ENCODE measurements at places on chromosomes 3 and 15.
A peak's percentile ranks its signal among the peaks of the same experiment; 100 is the strongest.

DNA sequence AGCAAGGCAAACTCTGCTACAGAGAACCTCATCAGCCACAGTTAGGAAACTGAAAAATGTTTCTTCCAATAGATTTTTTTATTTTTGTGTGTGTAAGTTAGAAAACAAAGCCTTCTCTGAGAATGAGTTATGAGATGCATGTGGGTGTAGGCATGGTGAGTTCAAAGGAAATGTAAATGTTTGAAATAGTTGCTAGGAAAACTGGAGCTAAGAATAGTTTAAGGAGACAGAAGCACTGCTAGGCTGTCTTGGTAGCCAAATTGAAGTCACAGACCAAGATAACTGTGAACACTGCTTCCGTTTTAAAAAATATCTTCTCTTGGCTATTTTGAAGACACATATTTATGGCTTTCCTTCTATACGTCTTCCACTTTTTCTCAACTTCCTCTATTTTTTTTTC lies 1501.2 kb upstream of the CADM2 start:
- DNase-seq: no peak

- no peak for DNase-seq
Measured at GRCh38 chr3:197168606-197169005, 129.8 kb downstream of the DLG1 start.

- DNase-seq: no peak
Measured at GRCh38 chr3:45890405-45890804, 4.1 kb downstream of the CCR9 start.

GRCh38 chr3:12689997-12690711 lies 26.2 kb upstream of the RAF1 start:
- DNase-seq: no peak

- DNase-seq: no peak
Measured at GRCh38 chr15:94691169-94691568, 459.8 kb downstream of the MCTP2 start.

DNA sequence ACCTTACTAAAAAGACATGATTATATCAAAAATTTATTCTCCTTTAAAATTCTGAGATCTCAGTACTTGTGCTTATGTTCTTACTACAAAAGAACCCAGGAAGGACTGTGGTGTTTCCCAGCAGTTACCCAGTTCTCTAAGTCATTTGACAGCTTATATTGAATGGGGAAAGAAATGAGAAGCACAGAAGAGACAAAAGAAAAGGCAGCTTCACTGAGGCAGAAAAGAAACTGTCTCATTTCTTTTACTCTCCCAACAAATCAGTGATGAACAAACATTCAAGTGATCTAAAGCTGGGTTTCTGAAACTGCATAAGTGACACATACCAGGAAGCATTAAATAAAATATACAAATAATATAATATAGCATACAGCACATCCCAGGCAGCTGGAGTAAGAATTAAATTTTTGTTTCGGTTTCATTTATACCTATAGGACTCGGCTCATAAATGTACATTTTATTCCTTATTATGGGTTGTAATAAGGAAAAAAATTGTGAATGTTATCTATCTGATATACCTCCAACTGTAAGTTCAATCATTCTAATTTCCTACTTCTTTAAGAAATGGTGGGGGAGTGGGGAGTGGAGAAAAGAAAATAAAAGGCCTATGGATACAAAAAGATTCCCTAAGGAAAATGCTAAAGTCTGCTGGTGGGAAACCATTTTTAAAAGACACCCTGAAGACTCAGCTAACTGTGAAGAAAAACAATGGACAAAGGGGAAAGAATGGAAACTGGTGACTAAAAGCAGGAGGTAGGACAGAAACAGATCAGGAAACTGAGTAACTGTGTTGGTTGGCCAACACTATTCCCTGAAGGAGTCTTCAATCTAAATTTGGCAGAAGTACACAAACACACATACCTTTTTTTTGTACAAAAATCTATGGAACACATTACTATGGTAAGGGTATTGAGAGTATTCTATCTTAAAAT lies 156.8 kb downstream of the TBC1D5 start:
- no peak for DNase-seq

DNA sequence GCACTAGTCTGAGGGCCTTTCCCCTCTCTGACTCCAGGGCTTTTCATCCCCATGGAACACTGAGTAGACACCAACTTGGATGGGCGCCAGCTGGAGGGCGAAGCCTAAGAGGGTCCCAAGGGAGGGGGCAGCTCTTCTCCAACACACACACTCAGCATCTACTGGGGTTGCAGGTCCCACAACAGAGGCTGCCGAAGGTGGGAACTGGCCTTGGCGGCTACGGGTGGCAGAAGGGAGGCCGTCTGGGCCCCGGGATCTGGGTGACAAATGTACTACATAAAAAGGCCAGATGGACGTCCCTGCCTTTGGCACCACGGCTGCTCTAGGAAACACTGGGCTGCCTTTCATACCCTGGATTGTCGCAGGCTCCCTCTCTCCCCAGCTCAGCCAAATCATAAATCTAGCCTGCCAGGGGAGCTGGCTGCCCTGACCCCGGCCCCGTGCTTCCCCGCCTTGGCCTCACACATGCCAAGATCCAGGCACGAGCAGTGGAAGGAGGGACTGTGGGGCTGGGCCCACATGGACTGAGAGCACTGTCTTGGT lies 31.5 kb downstream of the SEMA5B start:
- no peak for DNase-seq

DNA sequence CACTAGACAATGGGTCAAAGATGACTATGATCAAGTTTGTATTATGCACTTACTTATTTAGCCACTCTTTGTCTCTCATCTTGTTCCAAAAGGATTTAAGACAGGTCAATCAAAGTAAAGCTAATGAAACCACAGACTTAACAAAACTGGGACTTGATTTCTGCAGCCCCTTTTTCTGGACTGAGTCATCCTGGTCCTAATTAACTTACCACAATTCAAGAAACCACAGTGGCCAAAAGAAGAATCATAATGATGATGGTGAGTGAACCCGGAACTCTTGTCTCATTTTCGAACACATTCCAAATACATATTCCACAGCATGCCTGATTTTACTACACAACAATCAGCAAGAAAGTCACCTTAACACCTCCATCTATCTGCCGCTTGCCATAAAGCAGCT lies 1333.0 kb downstream of the ROBO1 start:
- DNase-seq: no peak

DNA sequence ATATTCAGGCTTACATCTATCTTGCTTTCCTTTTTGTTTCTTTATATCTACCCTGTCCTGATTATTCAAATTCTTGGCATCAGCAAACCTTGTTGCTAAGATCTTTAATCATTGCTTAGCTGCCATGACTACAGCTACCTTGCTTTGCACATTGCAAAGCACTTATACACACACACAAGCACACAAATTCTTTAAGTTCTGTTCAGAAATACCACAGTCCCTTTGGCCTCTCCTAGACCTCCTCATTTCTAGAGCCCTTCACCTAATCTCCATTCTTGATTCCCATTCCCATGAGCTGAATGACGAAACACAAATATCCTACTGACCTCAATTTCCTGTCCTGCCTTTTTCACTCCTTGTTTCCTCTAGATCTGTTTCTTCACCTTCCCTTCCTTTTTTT lies 409.6 kb downstream of the UNC13C start:
- DNase-seq: no peak

DNA sequence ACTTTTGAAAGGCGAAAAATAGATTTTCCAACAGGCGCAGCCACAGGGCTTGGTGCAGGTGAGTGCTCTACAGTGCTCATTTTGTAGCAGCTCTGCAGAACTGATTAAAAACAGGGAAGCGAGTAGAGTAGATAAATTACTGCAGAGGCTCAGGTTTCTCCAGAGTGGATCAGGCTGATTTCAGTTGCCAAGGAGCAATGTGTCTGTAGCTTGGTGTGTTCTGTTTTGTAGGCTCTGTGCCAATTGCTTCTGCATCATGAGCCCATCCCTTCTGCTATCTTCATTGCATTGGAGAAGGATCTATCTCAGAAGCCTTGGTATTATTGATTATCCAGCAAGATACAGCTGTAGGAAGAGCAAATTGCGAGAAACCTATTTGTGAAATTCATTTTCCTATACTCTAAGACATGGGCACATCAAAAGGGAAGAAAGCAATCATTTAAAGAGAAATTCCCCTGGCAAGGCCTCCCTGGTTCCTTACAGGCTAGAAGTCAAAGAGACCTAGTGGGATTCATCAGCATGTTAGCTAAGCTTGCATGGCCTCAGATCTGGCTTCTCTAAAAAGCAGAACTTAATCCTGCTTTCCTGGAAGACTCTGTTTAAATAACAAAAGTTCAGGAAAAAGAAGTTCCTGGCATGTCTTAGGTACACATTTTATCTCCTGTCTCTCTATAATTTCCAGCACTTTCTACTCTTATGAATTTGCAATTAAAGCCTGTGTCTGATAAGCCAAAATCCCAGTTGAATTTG lies 432.4 kb upstream of the ATP10A start:
- DNase-seq: no peak

DNA sequence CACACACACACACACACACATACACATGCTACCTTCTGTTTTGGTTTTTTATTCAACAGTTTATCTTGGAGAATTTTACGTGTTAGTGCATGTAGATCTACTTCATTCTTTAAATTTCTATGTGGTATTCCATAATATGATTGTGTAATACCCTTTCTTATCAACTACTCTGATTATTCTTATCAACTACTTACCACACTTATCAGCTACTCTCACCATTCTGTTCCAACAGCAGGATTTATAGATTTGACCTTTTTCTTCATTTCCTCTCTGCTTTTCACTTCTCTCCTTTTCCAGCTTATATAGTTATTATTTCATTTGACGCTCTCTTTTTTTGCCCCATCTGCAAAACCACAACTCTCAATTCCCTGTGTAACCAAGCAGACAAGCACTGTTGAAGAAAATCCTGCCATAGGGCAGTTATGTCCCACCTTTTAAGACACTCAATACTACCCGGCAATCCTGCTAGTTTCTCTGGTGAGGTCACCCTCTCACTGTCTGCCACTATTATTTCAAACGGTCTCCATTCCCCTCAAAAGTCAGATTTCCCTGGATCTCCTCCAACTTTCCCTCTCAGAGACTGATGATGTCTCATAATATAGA lies 56.9 kb upstream of the SATB1 start:
- DNase-seq: no peak

- no peak for DNase-seq
Measured at GRCh38 chr3:155179437-155179827, 99.3 kb downstream of the MME start.

GRCh38 chr15:40357723-40358470 lies at the start of gene DISP2:
Gene DISP2, plus strand, starts transcription at chr15:40358219. Its CDS starts 103 bp downstream, at chr15:40358322.
- DNase-seq: peak; percentile 89

GRCh38 chr3:139312959-139313358 lies 30.9 kb upstream of the MRPS22 start:
- DNase-seq: no peak

GRCh38 chr3:127491323-127491722 lies 99.2 kb downstream of the TPRA1 start:
- no peak for DNase-seq

GRCh38 chr15:55237219-55238130 lies 40.7 kb upstream of the RSL24D1 start:
- no peak for DNase-seq

GRCh38 chr3:47151836-47152235 lies 12.1 kb downstream of the SETD2 start:
- no peak for DNase-seq

- DNase-seq: no peak
Measured at GRCh38 chr15:97998307-97999071, 38.0 kb downstream of the ARRDC4 start.

DNA sequence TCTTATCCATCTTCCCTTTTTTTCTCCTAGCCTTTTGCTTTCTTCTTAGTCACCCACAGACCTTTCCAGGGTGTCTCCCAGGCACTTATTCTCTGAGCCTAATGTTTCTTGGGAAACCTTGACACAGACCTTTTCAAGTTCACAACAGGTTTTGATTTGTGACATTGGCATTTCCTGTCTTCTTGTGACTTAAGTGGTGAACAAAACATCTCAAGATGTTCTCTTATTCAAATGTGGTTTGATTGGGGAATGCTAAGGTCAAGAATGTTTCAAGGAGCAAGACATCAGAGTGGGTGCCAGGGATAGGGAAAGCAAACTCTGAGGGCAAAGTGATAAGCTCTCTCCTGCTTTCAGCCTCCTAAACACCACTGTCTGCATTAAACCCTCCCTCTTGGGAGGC lies 68.2 kb upstream of the GSK3B start:
- no peak for DNase-seq

- DNase-seq: no peak
Measured at GRCh38 chr3:73718326-73719110, 93.8 kb upstream of the PDZRN3 start.

GRCh38 chr3:4977853-4978203 lies 1.4 kb upstream of the BHLHE40 start:
- no peak for DNase-seq

DNA sequence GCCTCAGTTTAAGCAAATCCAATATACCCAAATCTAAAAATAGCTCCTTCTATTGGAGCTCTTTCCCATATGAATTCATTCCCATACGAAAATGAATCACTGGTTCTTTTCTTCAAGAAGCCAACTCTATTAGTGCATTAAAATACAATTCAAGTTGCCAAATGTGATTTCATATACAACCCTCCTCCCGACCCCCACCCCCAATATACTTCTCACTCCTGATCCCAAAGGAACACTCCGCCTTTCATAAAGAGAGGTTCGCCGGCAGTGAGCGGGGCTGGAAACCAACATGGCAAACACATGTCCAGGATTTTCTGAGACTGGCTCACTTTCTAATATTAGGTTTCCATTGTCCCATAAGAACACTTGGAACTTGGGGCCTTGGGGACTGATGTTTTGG lies 48.5 kb downstream of the MAGEF1 start:
- no peak for DNase-seq

DNA sequence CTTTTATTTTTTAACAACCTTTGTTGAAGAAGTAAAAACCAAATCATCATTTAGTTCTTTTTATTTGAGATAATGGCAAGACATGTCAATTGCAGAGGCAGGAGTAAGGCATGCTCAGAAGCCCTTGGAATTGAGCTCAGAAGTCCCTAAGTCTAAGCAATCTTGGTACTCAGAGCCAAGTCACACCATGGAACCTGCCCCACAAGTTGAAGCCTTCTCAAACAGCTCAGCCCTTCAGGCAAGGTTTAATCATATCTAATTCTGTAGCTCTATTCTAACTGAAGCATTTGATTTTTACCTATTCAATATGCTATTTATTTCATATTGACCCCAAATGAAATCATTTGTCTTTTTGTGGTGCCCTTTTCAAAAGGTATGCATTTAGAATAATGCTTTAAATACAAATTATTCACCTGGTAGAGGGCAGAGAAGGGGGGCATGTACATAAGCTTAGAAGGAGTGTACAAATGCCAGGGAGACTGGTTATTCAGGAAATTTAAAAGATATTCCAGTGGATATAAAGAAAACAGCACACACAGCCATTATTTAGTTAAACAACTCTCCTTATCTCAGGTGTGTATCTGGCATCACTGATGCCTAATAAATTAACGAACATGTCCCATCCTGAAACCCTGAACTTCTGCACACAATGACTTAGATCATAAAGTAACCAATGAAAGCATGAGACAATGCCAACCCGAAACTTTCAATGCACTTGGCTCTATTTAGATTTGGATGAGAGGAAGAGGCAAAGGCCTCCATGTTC lies 26.2 kb upstream of the TOP2B start:
- no peak for DNase-seq

Measured in uterus (tissue), 4 donors.